NCI-H69 (cell line): ENCODE measurements at places on chromosomes 1 and 21.
A peak's percentile ranks its signal among the peaks of the same experiment; 100 is the strongest.

DNA sequence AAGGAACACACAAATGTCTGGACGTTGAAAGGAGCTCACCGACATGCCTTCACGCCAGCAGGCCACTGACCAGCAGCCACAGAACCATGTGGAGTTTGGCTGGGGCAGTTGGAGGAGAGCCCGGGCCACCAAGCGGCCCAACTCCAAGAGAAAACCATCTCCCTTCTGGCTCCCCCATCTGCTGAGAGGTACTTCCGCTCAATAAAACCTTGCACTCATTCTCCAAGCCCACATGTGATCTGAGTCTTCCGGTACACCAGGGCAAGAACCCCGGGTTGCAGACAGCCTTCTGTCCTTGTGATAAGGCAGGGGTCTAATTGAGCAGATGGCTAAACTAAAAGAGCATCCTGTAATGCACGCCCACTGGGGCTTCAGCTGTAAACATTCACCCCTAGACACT, 24.4 kb downstream of the RGS4 start:
- DNase-seq: peak; percentile 61

- no peak for DNase-seq
Observed at GRCh38 chr1:165034136-165034809, 322.2 kb downstream of the LMX1A start.

GRCh38 chr21:32957545-32957944, 68.2 kb upstream of the OLIG2 start:
- peak; percentile 70 for DNase-seq

- no peak for DNase-seq
Observed at GRCh38 chr1:228231189-228231588, 23.3 kb downstream of the OBSCN start.
